ENCODE measurements at places on chromosomes 7 and 10.

- DNase-seq = no peak
Observed at GRCh38 chr10:44311563-44312051, 73.3 kb downstream of the CXCL12 start.

GRCh38 chr10:43884501-43885105 is 235.9 kb upstream of the ZNF32 start:
- no peak for DNase-seq

GRCh38 chr10:49242604-49243003 is 54.4 kb upstream of the TMEM273 start:
- no peak for DNase-seq

GRCh38 chr7:132152131-132152889 is 424.0 kb downstream of the PLXNA4 start:
- no peak for DNase-seq
